ENCODE measurements at places on chromosomes 7 and 10.
A peak's percentile ranks its signal among the peaks of the same experiment; 100 is the strongest.

DNA sequence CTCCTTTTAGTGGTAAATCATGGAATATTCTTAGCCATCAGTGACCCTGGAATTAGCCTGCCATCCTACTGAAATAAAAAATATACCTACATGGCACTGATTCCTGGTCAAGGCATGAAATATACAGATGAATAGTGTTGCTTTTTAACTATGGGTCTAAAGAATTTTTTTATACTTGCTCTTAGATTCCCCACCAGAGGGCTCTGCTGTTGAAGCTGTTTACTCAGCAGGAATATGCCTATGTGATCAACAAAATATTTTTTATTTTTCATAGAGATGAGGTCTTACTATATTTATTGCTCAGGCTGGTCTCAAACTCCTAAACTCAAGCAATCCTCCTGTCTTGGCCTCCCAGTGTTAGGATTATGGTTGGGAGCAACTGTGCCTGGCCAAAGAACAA lies 13.5 kb downstream of the ZC3HC1 start:
- no peak for DNase-seq

- DNase-seq, result no peak
Measured at GRCh38 chr10:29248158-29248557, 40.7 kb upstream of the LYZL1 start.

DNA sequence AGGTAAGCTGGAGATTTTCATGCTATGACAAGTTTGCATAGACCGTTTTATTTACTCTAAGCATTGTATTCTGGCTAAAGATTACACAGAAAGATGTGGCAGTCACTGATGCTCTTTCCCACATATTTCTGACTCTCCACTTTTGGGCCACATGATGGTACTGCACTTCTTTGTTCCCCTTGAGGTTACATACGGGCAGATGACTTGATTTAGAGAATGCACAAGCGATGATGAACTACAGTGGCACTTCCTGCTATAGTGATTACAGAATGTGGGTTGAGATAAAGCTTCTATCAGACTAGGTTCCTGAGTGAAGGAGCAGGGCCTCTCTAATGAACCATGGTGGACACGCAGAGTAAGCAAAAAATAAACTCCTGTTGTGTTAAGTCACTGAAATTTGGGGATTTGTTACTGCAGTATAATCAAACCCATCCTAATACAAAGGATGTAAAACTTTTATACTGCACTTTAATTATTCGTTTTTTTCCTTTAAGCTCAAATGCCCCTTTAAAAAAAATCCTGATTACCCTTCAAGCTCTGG lies 177.9 kb downstream of the TAX1BP1 start:
- no peak for DNase-seq

DNA sequence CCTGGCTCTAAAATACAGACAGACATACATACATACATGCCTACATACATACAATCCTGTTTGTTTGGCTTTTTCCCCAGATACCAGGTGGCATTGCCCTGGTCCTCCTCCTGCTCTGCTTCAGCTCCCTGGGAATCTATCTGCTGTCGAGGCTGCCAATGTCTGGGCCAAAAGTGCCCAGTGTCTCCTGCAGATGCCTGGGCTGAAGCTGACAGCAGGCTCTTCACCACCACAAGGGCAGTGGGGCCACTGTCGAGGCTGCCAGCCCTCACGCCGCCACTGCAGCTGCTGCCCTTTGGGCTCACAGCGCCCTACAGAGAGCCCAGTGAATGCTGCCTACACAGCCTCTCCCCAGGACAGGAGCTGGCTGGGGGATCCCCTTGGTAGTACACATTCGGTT lies 18.0 kb upstream of the STN1 start:
- no peak for DNase-seq

- no peak for DNase-seq
Measured at GRCh38 chr7:1948301-1948796, 278.3 kb downstream of the ELFN1 start.

DNA sequence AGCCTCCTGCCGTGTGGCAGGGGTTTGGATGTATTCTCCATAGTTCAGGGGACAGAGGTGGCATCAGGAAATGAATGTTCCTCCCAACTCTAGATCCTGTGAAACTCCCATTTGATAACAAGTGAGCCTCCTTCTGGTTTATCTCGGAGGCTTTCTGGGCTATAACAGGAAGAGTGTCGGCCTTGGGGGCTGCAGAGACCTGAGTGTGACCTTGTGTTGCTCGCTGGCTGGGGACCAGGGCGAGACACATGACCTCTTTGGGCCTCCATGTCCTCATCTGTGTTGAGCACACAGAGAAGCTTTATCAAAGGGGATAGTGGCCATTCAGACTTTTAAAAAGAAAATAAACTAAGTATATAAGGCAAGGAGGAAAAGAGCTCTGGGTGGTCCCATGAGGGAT lies 78.0 kb upstream of the SMNDC1 start:
- no peak for DNase-seq

- no peak for DNase-seq
Measured at GRCh38 chr7:105354383-105354782, 34.3 kb downstream of the SRPK2 start.

DNA sequence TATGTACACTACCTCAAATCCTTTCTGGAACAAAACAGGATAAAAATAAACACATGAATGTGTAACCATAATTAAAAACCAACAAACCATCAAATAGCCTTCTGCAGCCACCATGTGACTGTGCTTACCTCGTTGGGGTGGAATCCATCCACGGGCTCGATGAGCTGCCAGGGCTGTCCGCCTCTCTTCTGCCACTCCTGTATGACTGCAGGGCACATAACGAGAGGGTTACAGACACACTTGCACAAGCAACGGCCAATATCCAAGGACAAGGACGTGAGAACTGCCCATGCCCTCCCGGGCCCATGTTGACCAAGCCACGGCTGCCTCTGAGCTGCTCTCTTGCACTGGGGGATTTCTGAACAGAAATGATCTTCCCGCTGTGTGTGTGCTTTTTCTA lies 132.2 kb downstream of the ANLN start:
- DNase-seq, result no peak

- no peak for DNase-seq
Measured at GRCh38 chr10:133328358-133329343, 8.0 kb downstream of the CALY start.

- DNase-seq, result no peak
Measured at GRCh38 chr10:1475098-1475591, 262.2 kb downstream of the ADARB2 start.

DNA sequence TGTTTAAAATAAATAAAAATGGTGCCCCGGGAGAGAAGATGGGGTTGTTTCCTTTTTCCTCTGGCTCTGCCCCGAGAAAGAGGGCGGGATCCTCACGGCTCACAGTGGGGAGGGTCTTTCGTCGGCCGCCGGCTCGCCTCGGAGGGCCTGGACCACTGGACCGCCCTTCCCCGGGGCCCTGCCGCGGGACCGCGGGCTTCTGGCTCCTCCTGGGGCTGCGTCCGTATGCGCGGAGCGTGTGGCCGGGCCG lies 3.5 kb upstream of the IGF2BP3 start:
- DNase-seq, result no peak

- DNase-seq, result no peak
Measured at GRCh38 chr7:74193913-74194312, 15.9 kb upstream of the LAT2 start.

- DNase-seq, result no peak
Measured at GRCh38 chr7:22697876-22698606, 29.0 kb upstream of the IL6 start.

DNA sequence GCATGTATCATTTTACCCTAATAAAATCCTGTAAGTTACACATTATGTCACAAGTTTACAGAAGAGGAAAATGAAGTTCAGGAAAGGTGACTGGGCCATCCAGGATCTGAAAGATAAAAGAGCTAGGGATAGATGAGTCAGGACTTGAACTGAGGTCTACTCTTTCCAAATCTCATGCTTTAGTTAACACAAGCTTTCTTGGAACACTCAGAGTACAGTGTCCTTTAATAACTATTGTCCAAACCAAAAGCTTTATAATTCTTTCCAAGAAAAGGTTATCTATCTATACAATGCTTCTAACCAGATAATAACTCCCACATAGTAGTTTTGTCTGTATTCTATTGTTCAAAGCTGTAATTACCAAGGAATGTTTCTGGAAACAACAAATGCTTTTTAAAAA lies 164.6 kb downstream of the LRRN3 start:
- DNase-seq, result no peak

DNA sequence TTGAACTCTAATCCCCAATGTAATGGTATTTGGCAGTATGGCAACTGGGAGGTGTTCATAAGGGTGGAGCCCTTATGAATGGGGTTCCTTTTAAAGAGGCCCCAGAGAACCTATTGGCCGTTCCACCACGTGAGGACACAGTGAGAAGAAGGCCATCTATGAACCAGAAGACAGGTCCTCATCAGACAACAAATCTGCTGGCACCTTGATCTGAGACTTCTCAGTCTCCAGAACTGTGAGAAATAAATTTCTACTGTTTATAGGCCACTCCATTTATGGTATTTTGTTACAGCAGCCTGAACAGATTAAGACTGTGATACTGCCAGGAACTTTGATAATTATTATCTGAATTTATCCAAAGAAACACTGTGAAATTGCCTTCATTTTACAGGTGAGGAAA lies 132.3 kb downstream of the GLI3 start:
- DNase-seq, result no peak

- DNase-seq, result no peak
Measured at GRCh38 chr10:62071846-62072281, 170.4 kb downstream of the ARID5B start.

- peak; percentile 86 for DNase-seq
Measured at GRCh38 chr10:63260860-63261251, 127.7 kb downstream of the NRBF2 start.

DNA sequence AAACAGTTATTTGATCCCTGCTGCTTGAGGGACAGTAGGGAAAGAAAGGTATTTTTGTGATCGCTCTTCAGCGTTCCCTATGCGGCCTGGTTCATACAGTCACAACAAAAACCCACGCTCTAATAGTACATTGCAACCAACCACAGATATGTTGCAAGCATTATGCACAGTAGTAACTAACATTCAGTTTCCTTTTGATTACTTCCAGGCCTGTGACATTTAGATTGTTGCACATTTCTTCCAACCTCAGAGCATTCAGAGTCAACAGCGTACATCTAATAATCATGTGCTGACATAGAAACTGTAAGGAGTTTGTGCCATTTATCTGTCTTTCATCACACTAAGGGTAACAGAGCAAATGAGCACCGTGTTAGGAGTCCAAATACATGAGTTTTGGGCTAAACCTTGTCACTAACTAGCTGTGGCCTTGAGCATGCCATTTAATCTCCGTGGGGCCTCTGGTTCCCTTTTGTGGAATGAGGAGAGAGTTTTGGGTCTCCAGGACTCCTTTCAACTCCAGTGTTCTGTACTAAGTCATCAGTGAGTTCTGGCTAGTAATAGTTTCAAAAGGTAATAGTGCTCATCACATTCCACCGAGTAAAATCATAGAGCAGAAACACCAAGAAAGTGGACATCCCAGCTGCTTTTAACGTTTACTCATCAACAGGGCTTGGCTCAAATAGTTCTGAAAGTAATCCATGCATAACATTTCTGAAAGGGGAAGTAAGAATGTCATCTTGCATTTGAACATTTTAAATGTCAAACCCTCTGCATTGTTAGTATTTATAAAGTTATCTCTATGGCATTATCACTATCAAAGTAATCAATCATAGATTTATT lies 99.0 kb upstream of the FZD1 start:
- DNase-seq, result peak; percentile 3

- DNase-seq, result no peak
Measured at GRCh38 chr7:512541-513311, 6.9 kb downstream of the PDGFA start.

DNA sequence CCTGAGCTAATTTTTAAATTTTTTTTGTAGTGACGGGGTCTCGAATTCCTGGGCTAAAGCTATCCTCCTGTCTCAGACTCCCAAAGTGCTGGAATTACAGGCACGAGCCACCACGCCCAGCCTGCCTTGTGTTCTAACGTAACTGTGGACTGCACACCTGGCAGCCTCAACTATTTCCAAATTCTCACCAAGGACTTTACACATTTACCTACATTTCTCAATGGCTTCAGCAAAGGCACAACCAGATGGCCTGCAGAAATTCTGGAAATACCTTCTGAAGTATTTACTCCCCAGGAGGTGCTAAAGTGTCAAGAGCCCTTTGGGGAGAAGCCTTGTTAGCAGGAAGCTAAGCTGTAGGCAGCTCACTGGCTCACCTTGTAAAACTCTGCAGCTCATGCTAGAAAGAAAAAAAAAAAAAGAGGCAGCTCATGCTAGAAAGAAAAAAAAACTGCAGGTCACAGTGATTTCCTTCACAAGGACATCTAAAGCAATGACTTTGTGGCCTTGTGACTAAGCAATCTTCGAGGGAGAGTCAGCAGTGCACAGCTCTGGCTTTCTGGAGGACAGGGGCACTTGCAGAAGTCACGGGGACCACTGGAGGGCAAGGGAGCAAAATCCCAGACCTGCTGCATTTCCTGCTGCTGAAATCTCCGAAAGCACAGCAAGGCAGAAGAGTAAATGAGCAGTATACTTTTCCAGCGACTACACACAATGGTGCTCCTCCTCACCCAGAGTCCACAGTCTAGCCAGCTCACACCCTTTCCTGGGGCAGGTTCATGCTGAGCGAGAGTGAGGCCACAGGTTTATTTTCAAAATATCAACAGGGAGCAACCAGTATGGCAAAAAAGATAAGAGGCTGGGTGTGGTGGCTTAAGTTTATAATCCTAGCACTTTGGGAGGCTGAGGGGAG lies 40.4 kb downstream of the BAIAP2L1 start:
- no peak for DNase-seq

DNA sequence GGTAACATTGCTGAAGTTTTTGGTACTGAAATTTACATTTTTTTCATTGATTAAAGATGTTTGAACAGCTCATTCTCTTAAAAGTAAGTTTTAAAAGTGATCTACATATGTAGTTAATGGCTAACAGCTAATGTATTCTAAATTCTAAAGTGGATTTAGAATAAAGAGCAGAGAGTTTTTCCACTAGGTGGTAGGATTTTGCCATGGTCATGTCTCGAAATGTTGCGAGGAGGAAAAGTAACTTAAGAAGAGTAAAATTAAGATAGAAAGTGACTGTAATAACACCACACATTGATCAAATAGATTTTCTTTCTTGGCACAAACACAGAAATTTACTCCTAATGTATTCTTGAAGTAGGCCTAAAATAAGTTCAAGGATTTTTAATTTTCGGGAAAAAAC lies 19.8 kb downstream of the LSMEM1 start:
- no peak for DNase-seq

GRCh38 chr7:117949232-117949631 lies 76.0 kb upstream of the CTTNBP2 start:
- no peak for DNase-seq

DNA sequence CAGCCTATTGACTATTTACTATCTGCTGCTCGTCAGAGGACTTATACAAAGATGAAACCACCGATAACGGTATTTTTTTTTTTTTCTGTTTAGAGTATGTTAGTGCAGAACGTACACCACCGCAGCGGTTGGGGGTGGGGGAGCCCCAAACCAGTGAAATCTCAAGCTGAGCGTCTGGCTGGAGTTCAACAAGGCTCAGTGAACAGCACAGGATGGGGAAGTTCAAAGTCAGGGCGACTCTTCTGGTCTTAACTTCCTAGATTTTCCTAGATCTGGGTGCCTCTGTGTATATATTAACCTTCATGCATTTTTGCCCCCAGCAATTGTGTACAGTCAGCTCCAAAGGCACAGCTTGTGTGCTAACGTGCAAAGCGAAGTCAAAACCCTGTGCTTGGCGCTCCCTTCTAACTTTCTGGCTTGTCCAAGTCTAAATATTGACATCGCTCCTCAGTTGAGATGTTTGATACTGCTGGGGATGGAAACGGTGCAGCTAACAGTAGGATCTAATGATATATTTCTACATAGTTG lies 1.1 kb downstream of the RHOBTB1 start:
- DNase-seq, result peak; percentile 67

- DNase-seq, result no peak
Measured at GRCh38 chr7:108794466-108794865, 224.8 kb downstream of the DNAJB9 start.

GRCh38 chr7:97390915-97391593 lies 273.6 kb downstream of the SDHAF3 start:
- DNase-seq, result no peak

Measured in KBM-7 (cell line).